Glomerular endothelial cell (primary cell): ENCODE measurements at places on chromosomes 16 and 17.

GRCh38 chr17:79019632-79020584, 4.1 kb upstream of the C1QTNF1 start:
- DNase-seq: peak; percentile 52

GRCh38 chr17:72151565-72152386, 31.0 kb downstream of the SOX9 start:
- DNase-seq: no peak

GRCh38 chr17:73514146-73514863, 129.9 kb downstream of the SDK2 start:
- DNase-seq: no peak

GRCh38 chr16:84663433-84664101, 15.3 kb downstream of the KLHL36 start:
- DNase-seq: no peak

DNA sequence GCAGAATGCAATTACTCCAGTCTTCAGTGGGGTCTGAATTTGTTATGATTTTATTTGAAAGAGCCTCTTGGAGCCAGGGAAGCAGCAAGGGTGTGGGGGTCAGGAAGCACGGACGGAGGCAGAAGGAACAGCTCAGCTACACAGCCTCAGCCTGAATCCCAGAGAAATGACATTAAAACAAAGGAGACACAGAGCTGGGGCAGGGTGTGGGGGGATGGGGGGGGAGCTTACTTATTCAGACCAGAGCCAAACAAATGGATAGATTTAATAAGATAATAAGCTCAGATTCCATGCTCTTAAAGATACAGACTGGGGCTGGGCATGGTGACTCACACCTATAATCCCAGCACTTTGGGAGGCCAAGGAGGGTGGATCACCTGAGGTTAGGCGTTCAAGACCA, 195.3 kb downstream of the ZNF423 start:
- DNase-seq: no peak

DNA sequence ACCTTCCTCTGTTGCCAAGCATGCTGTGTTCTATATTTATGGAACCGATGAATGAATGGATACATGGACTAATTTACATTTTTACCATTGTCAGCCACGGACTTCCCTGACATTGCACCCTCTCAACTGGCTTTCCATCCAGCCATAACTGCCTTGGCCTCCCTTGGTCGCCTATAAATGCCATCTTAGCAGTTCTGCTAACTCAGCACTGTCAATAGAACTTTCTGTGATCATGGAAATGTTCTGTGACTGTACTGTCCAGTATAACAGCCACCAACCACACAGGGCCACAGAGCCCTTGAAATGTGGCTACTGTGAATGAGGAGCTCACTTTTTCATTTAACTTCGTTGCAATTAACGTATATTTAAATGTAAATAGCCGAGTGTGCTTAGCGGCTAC, 8.7 kb upstream of the BCO1 start:
- no peak for DNase-seq

DNA sequence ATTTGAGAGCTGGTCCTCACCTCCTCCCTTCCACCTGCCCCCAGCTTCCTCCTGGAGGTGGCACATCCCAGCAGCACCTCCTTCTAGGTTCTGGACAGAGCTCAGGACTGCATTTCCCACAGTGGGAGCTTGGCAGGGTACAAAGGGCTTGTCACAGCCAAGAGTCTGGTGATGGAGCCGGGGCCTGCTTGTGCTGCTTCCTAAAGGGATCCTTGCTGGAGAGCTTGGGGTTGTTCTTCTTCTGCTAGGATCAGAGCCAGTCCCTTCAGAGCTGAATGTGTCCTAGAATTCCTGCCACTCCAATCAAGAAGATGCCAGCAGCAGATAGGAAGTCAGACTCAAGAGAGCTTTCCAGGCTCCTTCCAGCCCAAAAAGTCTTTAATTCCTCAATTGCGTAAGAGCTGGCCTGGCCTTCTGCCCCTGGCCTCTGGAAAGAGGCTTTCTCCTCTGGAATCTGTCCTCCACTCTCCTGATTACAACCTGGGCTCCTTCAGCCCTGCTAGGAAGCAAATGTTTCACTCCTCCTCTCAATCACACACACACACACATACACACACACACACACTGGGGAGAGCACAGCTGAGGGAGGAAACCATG, 4.4 kb downstream of the CD300E start:
- DNase-seq: no peak

DNA sequence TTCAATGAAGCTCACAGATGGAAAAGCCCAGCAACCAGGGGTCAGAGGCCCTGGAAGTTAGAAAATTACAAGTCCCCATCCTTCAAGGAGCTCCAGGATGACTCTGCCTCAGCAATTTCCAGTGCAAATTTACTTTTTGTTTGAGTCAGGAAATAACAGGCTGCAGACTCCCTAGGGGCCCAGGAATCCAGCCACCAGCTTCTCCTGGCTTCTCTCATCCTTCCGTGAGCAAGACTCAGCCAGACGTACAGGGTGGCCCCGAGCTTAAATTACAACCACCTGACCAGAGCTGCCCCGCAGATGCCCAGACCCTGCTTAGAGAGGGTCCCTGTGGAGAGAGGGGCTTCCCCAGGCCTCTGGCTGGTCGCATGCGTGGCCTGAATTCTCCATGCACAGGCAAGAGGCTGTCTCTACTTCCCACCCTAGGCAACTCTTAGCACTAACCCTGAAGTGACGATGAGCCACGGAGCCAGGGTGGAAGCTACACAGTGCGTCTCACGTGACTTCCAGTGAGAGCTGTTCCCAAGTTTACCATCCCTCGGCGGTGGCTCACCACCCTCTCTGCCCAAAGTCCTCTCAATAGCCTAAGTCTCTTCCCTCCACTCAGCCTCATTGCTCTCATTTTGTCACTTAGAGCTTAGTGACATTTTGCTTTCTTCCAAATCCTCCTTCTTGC, 27.1 kb downstream of the GPR142 start:
- DNase-seq: no peak

DNA sequence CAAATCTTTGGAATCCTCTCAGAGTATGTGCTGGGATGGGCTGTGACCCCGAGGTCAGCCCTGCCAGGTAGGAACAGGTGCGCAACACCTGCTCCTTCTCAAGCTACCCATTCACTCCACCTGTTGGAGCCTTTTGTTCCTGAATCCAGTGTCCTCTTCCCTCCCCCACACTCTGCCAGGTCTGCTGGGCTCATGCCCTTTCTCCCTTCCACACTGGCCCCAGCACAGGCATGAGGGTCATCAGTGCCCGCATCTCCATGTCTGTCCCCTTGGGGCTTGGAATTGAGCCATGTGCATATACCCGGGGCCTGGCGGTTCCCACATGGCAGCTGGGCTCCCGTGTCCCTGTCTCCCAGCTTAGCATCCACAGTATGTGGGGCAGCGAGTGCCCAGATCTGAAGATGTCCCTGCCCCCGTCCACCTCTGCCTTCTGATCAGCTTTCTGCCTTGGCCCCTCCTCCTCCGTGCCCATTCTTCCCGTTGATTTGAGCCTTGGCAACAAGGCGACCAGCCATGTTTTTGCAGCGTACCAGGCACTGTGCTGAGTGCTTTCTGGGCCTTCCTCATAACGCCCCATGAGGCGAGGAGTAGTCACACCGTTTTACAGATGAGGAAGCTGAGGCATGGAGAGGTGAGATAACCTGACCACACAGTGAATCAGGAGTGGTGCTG, 102.2 kb downstream of the RAP1GAP2 start:
- no peak for DNase-seq

DNA sequence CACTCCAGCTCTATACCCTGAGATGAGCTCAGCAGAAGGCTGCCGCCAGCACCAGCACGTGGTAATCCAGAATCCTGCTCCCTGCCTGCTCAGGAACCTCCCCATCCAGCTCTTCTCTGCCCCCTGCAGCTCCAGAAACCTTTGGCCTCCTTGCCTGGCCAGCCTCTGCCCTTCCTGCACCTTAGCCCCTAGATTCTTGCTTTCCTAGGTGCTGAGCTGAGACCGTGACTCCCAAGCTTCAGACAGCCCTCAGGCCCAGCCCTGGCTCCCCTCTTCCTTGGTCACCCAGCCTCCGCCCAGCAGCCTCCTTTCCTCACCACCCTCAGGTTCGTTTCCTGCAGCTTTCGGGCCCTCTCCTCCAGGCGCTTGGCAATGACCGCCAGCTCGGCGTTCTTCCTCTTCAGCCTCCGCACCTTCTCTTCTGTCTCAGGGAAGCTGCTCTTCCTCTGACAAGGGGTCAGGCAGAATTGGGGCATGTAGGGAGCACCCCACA, 2.6 kb downstream of the TSPOAP1 start:
- DNase-seq: no peak

DNA sequence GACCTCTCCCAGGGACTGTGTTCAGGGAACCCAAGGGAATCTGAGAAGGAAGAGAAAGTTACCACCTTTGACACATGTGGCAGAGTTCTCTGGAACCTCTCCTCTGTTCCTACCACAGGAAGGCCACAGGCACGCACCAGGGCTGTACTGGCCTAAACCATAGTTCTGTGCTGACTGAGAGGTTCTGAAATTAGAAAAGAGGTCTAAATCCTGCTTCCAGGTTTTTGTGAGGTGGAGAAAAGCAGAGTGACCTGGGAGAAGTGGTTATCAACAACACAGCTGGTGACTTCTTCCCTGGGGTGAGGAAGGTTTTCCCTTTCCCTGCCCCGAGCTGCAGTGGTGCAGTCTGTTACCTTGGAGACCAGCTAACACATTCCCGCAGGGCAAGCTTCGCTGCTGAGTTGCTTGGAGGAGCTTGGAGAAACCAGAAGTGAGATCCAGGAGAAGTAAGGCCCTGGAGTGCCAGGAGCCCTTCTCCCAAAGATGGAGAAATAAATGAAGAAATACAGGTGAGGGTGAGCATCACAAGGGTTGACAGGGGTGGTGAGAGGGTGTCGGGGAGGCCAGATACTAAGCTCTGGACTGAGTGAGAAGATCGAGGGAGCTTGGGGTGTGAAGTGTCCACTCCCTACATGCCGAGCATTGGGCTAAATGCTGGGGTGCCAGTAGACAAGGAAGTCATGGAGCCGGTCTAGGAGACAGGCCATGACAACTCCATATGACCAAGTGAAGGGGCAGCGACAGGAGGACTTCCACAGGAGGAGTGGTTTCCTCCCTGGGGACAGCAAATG, at the start of gene VWA3A:
Gene VWA3A, plus strand, starts transcription at position 399 of the 791 bp plus-strand sequence. Its CDS starts 97 bp downstream, at position 496.
- no peak for DNase-seq

GRCh38 chr16:65684230-65684629, 562.4 kb upstream of the CDH11 start:
- DNase-seq: no peak

DNA sequence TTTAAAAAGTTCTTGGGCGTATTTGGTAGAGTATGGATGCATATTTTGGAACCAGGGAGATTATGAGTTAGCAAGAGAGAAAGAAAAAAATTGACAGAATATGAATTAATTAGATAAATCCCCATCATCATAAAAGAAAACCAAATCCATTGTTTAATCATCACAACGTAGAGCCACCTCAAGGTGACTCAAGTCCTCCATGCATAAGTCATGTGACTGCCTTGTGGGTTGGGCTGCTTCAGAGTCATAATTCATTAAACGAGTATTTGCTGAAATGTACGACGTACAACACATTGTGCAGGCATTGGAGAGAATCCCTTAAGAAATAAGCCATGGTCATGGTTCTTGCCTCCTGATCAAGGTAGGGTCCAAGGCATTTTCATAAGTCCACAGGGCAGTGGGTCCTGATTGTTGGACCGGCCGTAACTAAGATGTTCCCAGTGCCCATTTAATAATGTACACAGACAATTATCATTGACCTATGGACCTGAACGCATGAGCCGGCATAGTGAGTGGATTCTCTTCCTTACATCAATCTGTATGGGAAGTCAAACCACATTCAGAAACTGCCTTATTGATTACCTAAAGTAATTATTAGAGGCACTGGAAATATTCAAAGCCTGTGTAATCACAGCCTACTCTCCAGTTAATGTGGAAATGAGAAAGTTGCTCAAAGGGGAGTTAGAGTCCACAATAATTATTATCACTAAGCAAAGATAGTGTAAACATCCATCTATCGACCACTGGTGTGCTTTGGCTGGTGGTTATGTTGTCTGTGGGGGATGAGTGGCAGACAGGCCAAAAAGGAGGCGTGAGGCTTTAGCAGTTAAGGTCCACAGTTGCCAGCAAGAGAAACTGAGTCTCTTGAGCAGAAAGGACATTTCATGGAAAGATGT, 165.4 kb downstream of the PITPNC1 start:
- DNase-seq: no peak

GRCh38 chr17:35943537-35943936, at the start of gene LYZL6:
Gene LYZL6 (minus strand): TSS chr17:35943713. CDS start chr17:35939356, 4,357 bp downstream.
- DNase-seq: no peak

GRCh38 chr16:51010817-51011216, 140.3 kb downstream of the SALL1 start:
- no peak for DNase-seq

DNA sequence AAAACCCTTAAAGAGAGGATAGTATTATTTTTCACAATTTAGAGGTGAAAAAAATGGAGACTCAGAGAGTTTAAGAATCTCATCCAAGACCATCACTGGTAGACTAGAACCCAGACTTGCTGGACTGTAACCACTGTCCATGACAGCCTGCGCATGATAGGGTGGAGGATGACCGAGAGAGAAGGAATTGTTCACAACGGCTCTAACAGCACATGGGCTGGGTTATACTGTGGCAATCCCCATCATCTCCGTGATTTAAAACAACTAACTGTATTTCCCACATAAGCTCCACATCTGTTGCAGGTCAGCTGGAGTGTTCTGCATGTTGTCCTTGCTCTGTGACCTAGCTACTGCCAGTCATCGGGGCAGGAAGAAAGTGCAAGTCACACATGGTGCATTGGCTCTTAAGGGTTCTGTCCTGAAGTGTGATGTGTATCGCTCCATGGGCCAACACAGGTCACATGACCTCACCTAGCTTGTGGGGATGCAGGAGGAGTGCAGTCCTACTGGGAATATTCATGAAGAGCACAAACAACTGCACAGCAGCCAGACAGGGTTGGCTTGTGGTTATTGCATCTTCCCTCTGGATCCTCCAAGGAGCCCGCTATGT, 131.2 kb upstream of the MPHOSPH6 start:
- no peak for DNase-seq
